ENCODE measurements at places on chromosomes 1 and 21.
A peak's percentile ranks its signal among the peaks of the same experiment; 100 is the strongest.

GRCh38 chr1:43204394-43204793 lies 32.3 kb downstream of the CFAP57 start:
- no peak for DNase-seq

DNA sequence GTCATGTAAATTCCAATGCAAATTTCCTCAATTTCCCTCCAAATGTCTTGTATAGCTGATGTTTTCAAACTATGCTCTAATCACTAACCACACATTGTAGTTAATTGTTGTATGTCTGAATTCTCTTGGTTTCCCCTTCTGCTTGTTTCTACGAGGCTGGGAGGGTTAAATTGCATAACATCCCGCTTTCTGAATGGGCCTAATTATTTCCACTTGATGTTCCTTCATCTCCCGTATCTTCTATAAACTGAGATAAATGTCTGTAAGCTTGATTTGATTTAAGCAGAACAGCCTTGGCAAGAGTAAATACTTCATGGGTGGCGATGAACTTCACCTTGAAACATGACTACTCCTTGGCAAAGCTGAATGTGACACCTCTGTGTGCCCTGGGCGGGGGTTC lies 72.2 kb downstream of the SERINC2 start:
- DNase-seq, result no peak

DNA sequence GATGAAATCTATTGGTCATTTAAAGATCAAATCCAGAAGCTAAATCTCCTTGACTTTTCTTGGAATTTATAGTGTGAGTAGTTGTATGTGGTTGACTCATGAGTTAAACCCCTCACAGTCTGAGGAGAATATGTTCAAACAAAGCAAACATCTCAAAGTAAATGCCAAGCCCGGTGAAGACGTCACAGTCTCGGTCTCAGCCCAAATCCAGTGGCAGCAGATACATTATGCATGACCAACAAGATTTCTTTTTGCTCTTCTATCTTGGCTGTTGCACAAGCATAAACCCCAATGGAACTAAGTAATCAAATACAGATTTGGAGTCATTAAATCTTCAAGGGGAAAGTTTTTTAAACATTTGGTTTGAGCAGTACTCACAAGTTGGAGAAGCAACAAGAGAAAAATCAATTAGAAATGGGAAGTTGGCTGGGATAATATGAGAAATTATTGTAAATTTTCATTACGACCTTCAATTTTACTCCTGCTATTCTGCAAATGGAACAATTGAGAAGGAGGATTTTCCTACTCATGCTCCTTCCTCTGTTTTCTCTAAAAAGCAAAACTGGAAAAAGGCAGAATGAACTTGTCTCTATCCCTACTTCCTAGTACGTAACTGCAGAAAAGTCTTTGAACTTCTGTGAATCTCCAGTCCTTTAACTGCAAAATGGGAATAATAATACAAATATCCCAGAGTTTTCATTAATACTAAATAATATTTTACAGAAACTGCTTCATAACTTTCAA lies 575.8 kb downstream of the NUF2 start:
- peak; percentile 66 for DNase-seq

DNA sequence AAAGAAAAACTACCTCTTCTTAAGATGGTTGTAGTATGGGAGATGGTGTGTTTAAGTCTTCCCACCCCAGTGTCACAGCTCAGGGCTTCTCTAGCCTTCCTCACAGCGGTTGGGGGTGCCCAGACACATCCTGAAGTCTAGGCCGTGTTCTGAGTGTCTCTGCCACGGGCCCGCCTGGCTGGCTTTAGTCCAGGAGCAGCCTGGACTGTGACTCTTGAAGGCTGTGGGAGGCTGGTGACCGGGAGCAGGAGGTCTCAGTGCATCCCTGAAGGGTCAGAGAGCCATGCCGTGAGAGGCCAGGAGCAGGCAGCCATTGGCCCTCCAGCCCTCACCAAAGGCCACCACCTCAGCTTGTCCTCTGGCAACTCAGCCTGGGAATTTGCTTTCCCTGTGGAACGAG lies 4.5 kb downstream of the EPHX1 start:
- DNase-seq, result no peak

GRCh38 chr1:145916745-145917144 lies 1.8 kb downstream of the PEX11B start:
- DNase-seq, result no peak

GRCh38 chr1:154434346-154435085 lies 29.4 kb downstream of the IL6R start:
- peak; percentile 81 for DNase-seq

- no peak for DNase-seq
These were observed 172.4 kb upstream of the IGSF21 start for GRCh38 chr1:17935230-17935629.

DNA sequence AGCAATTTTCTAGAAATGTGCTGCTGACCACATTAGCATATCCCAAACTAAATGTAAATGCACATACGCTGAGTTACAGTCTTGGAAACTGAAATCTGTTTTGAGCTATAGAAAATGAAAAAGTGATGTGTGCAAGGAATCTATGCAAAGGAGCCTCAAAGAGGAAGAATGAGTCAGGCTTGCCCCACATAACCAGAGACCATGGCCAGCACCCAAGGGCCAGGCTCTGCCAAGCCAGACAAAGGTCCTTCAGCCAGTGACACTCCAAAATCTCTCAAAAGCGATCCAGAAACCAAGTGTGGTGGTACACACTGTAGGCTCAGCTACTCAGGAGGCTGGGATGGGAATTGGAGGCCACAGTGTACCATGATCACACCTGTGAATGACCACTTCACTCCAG lies 195.2 kb downstream of the TOMM20 start:
- DNase-seq, result no peak

DNA sequence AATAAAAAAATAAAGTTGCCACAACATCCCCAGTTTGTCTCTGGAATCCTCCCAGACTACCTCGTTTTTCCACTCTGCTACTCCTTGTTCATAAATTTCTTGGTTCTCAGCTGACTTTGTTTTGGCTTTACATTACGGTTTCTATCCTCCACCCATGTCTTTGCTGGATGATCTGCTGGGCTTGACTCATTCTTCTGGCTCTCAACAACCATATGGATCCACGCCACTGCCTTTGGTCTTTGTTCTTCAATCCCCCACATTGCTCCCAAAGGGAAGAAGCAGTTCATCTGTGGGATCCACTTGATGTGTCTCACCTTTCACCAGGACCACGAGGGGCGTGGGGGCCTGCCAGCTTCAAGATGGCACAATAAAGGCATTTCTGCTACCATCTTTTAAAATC lies 67.1 kb upstream of the NBL1 start:
- DNase-seq, result peak; percentile 93

DNA sequence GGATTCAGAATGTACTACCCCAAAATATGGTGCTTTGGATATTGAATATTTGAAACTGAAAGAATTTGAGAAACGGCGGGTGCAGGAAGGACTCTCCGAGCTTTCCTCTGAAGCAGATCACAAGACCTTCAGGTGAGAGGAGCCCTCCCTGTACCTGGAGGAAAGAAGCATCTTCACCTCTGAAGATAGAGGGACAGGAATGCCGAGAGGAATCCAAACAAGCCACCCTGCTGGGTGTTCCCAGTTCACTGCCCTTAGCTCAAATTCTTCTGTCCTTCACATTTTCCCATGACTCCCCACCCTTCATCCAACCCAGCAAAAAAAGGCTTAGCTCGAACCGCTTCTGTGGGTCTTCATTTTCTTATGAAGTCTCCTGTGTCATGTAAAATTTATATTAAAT lies 18.2 kb upstream of the PADI2 start:
- DNase-seq, result no peak

DNA sequence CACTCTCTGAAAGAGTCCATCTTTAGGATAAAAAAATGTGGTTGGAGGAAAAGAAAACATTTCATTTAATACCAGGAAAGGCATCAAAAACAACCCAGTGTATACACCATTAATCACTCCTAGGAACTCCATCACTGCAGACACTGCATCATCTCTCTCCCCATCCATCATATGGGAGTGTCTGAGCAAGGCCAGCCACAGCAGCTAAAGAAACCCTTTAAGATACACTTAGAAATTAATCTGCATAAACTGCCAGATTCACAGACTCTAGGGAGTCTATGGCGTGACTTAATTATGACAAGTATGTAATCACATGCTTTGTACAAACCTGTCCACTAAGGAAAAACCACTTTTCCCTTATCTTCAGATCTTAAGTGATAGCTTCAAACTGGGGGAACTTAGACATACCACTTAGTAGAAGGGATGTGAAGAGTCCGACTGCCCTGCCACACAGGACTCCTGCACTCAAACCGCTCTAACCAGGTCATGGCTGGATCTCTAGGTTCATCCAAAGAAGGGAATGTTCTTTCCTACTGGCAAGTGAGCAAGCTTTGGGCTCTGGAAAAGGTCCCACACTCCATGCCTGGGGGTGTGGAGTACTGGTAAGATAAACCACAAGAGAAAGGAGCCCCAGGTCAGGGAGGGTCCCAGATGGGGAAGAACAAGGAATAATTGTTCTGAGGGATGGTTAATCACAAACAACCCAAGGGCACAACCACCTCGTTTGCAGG lies 61.0 kb upstream of the C8B start:
- DNase-seq, result no peak

- no peak for DNase-seq
These were observed 358.4 kb upstream of the ADGRL4 start for GRCh38 chr1:79364896-79365295.

DNA sequence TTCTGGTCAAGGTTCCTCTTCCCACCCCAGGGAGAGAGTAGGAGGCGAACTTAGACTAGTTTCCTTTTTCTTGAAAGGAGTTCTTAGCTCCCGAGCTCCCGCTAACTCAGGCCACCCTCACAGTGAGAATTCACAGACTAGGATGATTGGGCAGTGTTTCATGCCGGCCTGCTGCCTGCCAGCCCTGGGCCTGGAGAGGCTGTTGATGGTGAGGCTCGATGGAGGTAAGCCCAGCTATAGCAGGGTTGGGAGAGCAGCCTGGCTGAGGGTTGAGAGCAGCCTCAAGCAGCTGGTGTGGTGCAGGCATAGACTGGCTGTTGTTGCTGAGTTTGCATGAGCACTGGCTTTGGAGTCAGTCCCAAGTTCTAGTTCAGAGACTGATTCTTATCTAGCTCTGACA lies 274.4 kb downstream of the MATN1 start:
- DNase-seq, result no peak

- peak; percentile 90 for DNase-seq
These were observed 55.8 kb downstream of the SLC9A1 start for GRCh38 chr1:27099135-27099586.

DNA sequence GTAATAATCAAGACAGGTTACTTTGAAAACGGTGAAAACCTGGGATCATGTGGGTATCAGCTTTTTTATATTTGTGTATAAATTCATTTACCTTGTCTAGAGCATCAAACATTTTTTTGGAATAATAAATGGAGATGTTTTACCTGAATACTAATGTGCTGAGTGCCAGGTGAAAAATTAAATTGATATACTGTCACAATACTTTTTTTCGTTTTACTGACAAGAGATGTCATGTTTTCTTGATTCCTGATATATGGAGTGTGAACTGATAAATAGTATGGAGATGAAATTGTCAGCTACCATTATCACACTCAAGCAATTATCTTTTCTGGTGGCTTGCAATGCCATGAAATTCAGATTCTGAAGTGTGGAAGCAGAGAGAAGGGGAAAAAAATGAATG lies 47.2 kb upstream of the ZRANB2 start:
- no peak for DNase-seq

- peak; percentile 8 for DNase-seq
These were observed 162.2 kb upstream of the KCNK2 start for GRCh38 chr1:214920337-214920736.

GRCh38 chr1:184745110-184745509 lies 9.5 kb downstream of the EDEM3 start:
- DNase-seq, result no peak

DNA sequence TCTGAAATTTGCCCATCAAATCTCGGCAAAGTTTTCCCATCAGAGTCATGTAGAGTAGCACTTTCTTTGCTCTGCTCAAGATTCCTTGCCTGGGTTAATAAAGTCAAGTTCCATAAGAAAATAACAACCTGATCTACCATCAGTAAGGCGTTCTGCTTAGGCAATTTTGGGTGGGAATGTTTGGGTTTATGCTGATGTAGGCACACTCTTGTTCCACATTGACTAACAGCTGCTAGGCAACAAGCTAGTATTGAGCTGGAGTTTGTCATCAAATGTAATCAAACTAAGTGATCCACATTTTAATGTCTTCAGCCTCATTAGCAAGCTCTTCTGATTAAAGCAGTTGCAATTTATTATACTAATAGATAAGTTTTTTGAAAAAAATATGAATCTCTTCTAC lies 12.1 kb upstream of the HMCN1 start:
- no peak for DNase-seq

DNA sequence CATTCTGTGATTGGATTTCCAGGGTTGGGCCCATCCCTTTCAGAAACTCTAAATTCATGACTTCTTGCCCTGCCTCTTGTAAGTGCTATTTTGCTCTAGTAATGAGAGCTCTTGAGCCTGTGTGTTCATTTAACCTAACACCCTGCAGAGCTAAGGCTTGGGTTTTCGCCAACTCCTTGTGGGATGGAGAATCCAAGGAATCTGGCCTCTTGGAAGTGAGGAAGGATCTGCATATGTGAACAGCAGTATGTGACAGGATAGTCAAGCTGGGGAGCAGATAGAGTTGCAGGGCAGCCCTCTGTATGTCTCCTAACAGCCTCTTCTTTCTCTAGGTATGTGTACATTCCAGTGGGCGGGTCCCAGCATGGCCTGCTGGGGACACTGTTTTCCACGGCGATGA lies 258.9 kb downstream of the HHAT start:
- peak; percentile 30 for DNase-seq

- DNase-seq, result peak; percentile 57
These were observed 6.2 kb downstream of the TMEM35B start for GRCh38 chr1:34978921-34979320.

DNA sequence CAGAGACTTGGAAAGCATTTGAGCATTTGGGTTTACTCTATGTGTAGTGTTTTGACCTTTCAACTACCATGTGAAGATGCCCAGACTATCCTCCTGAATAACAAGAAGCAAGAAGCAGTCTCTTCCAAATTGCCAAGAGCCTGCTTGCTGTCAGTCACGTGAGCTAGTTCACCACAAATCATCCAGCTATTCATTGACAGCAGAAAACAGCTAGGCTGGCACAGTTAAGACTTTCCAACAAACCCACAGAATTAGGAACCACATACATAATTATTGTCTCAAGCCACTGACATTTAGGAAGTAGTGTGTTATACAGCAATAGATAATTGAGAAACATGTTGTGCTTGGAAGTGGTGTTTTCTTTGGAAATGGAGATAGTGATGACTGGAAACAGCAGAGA lies 1652.0 kb downstream of the NCAM2 start:
- DNase-seq, result no peak
